ENCODE measurements at places on chromosomes 11 and 22.

DNA sequence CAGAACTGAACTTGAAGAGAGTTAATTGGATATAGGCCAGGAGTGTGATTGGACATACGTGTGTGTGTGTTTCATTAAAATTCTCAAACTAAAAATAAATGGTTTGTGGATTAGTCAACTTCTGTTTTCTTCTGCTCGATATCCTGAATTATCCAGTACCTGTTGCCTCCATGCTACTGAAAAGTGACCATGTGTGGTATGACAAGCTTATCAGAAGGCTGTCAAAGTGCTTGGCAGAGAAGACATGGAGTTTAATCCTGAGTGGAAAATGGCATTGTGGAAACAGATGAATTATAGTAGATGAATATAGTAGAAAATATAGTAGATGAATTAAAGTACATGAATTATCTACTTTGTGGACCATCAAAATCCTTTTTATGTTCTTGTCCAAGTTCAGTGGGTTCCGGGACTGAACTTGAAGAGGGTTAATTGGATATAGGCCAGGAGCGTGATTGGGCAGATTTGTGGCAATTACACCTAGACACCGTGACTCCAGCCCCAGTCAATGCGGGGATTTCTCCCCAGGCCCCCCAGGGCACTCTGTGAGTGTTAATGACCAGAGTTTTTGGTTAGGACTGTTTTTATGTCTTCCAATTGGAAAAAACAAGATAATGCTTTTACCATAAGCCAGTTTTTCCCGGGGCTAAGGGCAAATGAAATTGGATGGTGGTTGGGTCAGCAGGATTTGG lies 30.1 kb downstream of the GRAMD1B start:
- DNase-seq, result no peak

GRCh38 chr11:36586543-36586942 lies 7.8 kb upstream of the IFTAP start:
- no peak for DNase-seq

- no peak for DNase-seq
Observed at GRCh38 chr11:122715548-122716440, 60.3 kb downstream of the UBASH3B start.

DNA sequence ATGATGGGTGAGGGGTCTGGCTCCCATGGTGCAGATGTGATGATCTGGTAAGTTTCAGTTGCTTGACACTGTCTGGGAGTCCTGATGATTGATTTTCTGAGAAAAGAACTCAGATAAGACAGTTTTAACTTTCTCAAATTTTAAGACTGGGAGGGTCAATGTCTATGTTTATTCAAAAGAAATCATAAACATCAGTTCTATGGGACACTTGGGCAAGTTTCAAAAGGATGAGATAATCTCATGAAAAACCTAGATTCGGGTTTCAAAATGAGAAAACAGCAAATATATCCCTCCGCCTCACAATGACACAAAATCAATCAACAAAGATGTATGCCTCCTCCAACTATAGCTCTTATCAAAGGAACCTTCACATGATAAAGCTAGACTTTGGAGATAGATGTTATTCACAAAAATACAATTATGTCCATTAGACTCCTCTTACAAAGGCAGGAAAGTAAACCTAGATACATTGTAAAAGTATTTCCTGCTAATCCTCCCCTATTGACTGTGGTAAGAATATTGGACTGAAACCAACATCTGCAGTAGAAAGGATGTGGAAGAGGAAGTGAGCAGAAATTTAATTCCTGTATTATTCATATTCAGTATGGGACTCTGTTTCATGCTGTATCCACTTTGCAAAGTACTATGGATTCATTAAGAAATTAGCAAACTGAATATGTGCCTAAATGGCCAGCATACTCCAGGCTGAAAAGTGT lies 21.6 kb downstream of the SVIP start:
- DNase-seq, result no peak

GRCh38 chr11:116224154-116224888 lies 548.5 kb downstream of the BUD13 start:
- no peak for DNase-seq

GRCh38 chr22:49934891-49935557 lies 16.6 kb downstream of the CRELD2 start:
- peak; percentile 91 for DNase-seq

- no peak for DNase-seq
Observed at GRCh38 chr22:27912101-27912500, 7.0 kb downstream of the PITPNB start.

- no peak for DNase-seq
Observed at GRCh38 chr11:32968541-32968940, 47.1 kb upstream of the DEPDC7 start.

- no peak for DNase-seq
Observed at GRCh38 chr11:44537679-44538078, 27.8 kb upstream of the CD82 start.

DNA sequence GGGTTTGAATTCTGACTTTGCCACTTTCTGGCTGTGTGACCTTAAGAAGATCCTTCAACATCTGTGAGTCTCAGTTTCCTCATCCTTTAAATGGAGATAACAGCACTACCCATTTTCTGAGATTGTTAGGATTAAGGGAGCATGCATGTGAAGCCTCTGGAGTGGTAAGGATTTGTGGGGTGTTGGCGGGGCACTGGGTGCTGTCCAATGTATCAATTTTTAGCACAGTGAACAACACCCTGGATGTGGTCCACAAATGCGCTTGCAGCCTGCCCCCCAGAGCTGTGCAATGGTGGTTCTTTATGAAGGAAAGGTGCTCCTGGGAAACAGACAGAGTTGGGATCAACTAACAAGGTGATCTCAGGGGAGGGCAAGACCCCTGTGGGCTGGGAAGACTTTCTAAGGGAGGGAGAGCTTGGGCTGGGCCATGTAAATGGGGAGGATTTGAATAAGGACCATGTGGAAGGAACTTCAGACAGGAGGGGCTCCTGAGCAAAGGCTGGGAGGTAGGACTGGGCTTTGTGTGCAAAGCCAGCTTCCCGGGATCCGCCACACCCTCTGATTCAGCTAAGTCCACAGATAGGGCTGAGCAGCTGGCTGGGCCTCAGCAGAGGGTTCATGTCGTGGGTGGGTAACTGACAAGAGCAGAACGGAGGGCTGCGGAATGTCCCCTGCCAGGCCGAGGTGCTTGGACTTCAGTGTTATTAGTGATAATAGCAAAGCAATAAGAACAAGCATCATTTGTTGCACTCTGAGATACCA lies 22.7 kb upstream of the RASD2 start:
- DNase-seq, result peak; percentile 73

GRCh38 chr11:41872426-41872825 lies 413.0 kb upstream of the LRRC4C start:
- no peak for DNase-seq

- DNase-seq, result no peak
Observed at GRCh38 chr11:112652786-112653390, 308.3 kb upstream of the NCAM1 start.

DNA sequence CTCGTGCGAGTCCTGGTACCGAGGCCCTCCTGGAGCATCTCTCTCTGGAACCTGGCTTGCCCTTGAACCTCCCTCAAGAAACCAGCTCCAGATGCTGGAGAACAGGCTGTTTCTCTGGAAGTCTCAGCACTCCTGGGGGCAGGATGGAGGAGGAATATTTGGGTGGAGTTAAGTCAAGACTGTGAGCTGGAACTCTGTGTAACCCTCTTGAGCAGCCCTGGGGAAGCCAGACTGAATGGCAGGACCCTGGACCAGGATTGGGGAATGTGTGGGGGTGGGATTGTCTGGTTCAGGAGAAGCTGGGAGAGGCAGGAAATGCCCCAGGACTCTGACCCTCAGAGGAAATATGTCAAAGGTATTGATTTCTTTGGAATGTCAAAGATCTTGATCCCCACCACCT lies 7.7 kb downstream of the CREB3L1 start:
- DNase-seq, result no peak

GRCh38 chr11:121191818-121192217 lies 90.8 kb downstream of the TECTA start:
- no peak for DNase-seq

Measured in left colon (tissue), 2 donors.